ENCODE measurements at places on chromosomes 4 and X.

DNA sequence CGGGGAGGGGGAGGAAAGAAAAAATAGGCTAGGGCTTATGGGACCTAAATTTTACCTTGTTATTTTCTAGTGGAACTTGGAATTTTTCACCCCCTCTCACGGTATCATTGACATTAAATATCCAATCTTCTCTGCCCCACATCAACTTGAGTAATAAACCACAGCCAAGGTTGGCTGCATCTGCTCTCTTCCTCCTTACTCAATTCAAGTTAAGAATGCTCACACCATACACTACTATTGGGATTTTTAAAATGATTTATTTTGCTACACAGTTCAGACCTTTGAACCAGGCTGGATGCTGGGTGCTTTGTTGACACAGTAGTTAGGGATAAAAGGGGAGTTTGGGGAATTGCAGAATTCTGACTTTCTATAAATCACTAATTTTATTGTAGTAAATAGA is 78.2 kb upstream of the DHX15 start:
- no peak for DNase-seq

DNA sequence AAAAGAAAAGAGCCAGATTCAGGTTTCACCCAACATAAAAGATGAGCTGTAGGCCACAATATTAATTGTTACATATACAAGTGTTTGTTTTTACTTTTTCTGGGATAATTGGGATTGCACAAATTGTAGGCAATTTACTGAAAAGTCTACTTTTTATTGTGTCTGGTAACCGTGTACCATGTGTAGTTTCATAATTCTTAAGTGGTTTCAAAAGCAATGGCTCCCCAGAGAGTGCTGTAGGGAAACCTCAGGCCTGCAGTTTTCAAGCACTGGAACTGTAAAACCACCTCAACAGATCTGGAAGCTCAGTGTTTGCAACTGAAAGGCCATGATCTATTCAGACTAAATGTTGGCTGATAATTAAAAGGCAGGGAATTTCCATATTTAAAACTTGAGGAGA is 53.9 kb upstream of the MMAA start:
- DNase-seq: no peak

DNA sequence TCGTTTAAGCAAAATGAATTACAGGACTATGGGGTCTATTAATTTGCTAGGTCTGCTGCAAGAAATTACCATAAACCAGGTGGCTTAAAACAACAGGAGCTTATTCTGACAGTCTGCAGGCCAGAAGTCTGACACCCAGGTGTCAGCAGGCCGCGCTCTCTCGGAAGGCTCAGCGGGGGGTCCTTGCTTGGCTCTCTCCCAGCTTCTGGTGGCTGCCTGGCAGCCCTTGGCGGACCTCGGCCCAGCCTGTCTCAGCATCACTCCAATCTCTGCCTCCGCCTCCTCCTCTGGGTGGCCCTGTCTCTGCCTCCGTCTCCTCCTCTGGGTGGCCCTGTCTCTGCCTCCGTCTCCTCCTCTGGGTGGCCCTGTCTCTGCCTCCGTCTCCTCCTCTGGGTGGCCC is 580.5 kb upstream of the FAT1 start:
- no peak for DNase-seq

- DNase-seq: no peak
Observed at GRCh38 chr4:179225594-179225993, 1783.4 kb upstream of the AGA start.

DNA sequence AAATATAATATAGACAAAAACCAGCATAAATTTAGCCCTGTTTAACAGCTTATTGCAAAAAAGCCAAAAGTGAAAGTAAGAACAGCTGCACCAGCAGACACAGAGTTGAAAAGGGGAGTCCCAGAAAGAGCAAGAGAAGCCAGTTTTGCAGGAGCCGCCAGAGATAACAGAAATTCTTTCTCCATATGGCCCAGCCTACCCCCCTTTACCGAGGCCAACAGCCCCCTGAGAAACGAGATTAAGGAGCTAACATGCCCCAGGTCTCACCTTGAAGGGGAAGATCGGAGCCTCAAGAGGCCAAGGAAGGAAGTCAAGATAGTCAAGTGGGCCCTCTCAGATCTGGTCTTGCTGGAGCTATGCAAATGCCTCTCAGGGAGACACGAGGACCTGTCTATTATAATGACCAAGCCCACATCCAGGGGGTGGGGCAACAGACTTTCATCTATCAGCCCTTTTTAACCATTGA is 4.8 kb downstream of the ACOX3 start:
- DNase-seq: no peak

DNA sequence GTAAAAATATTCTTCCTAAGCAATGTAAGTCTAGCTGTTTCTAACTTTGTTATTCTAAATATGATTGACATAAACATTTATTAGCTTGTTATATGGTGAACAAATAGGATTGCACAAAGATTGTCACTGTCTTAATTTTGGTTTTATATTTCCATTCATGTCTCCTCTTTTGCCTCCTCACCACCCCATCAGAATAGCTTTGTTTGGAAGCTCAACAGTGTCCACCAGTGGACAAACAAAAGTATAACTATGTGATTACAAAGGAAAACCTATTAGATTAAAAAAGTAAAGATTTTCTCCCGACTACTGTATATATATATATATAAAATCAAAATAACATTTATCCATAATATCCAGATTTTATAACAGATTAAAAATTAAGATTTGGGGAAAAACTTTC is 468.2 kb downstream of the ZIC3 start:
- no peak for DNase-seq

DNA sequence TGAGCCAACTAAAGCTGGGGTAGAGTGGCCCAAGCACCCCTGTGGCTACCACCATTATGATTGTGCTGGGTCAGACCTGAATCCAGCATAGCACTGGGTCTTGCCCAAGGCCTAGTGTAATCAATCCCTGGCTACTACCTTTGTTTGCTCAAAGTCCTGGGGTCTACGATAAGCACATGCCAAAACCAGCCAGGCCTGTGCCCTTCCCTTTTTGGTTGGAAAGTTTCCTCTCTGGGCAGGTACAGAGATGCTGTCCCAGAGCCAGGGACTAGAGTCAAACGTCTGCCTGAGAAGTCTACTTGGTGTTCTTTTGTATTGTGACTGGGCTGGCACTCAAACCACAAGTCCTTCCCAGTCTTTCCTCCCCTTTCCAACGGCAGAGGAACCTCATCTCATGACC is 371.5 kb upstream of the MAGEC2 start:
- no peak for DNase-seq

DNA sequence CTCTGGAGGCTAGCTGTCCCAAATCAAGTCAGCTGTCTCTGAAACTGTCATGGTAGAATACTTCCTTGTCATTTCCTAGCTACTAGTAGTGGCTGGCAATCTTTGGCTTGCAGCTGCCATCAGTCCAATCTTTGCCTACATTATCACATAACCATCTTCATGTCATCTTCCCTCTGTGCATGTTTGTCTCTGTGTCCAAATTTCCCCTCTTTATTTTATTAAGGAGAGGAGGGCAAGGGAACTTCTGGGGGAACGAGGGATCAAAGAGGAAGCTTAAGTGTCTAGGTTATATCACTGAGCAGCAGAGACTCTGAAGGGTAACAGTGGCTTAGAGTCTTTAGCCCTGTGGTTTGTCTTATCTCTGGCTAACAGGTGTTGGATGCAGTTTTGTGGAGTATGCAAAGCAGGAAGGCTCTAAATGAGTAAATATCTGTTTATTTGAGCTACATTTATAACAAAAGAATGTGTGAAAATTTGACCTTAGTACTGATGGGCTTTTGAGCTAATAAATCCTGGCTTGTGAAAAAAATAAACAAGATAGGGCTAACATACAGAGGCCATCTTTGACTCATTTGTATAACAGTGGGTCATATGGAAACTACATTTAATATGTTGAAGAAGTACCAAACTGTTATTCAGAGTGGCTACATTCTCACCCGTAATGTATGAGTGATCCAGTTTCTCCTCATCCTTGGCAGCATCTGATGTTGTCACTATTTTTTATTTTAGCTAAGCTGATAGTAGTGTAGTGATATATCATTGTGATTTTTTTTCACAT is 49.4 kb upstream of the ENOX2 start:
- no peak for DNase-seq

GRCh38 chr4:169848018-169848417 is 90.3 kb upstream of the HPF1 start:
- no peak for DNase-seq

DNA sequence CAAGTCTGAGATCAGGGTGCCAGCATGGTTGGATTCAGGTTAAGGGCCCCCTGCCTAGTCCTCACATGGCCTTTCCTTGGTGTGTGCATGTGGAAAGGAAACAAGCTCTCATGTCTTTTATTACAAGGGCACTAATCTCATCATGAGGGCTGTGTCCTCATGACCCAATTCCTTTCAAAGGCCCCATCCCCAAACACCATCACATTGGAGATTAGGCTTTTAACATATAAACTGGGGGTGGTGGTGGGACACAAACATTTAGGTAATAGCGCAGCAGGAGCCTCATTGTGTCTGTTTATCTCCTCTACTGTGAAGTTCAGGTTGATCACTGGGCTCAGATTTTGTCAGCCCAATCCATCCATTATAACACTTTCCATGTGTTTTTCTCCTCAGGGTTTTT is 41.0 kb downstream of the BEX3 start:
- DNase-seq: no peak

- DNase-seq: no peak
Observed at GRCh38 chr4:173801876-173802661, 272.0 kb upstream of the HAND2 start.

DNA sequence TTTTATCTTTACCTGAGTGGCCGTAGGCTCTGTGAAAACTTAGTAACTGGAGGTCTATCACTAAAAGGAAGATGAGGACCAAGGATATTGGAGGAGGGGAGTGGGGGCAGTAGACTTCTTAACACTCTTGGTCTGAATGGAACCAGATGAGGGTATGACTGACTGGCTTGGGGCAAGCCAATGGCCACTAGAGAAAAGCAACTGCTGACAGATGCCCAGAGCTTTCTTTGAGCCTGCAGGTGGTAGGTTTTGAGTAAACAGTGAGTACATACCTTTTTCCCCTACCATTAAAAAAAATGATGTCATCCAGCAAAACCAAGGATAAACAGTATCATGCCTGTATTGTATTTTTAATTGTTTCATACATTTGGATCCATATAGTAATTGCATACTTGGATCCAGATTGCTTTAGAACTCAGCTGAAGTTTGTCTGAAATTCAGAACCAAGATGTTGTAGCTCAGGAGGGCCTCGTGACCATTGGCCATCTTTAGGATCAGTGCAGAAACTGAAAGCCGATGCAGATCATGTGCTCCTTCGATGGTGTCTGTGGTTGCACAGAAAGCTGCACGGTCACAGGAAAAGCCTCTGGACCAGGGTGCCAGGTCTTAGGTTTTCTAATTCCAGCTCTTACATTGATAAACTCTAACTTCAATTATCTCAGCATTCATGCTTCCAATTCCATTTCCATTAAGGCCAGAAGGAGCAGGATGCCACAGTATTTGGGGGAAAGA is 131.0 kb downstream of the PDGFRA start:
- no peak for DNase-seq

DNA sequence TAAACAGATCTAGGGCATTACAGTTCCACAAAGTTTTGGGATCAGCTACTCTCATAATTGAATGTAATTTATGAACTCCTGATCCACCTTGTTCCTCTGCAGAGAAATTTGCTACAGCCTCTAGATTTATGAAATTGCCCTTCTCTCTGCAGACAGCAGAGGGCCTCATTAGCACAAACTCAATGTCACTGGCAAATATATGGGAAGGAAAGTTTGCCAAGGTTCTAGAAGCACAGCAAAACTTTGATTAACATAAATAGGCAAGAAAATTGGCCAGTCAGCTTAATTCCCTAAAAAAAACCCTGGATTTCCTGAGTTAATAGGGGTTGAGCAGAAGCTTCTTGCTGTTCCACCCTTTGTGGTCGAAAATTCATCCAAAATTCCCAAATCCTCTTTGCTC is 31.5 kb downstream of the PRPS1 start:
- no peak for DNase-seq

DNA sequence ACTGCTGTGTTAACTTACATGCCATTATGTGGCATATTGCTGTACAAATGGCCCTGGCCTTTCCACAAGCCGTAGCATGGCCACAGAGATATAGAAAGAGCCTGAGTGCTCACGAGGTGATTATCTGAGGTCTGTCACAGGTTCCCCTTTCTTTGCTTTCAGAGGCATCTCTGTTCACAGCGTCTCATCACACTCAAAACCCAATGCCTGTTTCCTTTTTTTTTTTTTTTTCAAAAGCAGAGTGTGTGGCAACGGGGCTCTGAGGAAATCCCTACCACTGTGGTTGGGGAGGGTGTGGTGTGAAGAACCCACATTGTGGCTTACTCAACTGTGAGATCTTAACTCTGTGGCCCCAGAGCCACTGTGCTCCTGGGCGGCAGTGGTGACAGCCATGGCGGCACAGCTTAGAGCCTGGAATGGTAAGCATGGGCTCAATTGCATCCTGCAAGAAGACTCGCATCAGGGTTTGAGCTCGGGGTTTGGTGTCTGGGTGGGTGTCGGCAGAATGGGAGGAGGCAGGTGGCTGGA is 30.8 kb downstream of the RTL5 start:
- no peak for DNase-seq

DNA sequence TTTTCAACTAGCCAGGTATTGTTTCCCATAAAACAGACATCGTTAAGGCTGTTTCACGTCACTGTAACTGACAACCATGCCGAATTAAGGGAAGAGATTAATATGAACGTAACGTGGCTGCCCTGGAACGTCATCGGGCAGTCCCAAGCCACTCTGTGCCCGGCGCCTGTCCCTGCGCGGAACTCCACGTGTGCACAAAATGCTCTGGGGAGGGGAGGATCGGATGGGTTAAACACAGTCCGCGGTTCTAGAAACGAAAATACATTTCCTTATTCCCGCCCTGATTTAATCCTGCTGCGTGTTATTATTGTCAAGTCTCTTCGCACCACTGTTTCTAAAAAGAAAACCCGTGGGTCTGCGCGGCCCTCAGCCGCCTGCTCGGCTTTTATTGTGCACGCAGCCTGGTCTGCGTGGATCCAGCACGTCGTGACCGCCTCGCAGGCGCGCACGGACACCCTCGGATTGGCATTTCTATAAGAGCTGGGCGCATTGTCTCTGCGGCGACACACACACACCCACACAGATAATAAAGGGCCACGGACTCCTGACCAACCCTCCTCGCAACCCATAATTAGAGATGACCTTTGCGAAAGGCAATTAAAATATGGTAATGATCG is 69.6 kb upstream of the BCOR start:
- DNase-seq: no peak

- no peak for DNase-seq
Observed at GRCh38 chrX:48532161-48532560, 7.4 kb upstream of the TBC1D25 start.

- no peak for DNase-seq
Observed at GRCh38 chr4:155624478-155624877, 42.2 kb upstream of the GUCY1A1 start.

- no peak for DNase-seq
Observed at GRCh38 chr4:10897076-10897475, 212.5 kb upstream of the CLNK start.

- DNase-seq: no peak
Observed at GRCh38 chr4:41420541-41420940, 117.4 kb upstream of the LIMCH1 start.

- DNase-seq: peak; percentile 59
Observed at GRCh38 chrX:40100141-40100536, 2.4 kb upstream of the BCOR start.

GRCh38 chrX:23890933-23891332 is 16.8 kb downstream of the APOO start:
- no peak for DNase-seq

- DNase-seq: no peak
Observed at GRCh38 chrX:27555514-27555913, 34.6 kb upstream of the DCAF8L2 start.
